Activated naive CD4-positive, alpha-beta T cell treated with anti-CD3 and anti-CD28 coated beads for 36 hours (primary cell): ENCODE measurements at places on chromosomes 16 and 17. TPM values are rescaled to one million over a fixed set of nuclear protein-coding genes. Genes with fewer than 3 reads are reported as not detected.
A peak's percentile ranks its signal among the peaks of the same experiment; 100 is the strongest.

DNA sequence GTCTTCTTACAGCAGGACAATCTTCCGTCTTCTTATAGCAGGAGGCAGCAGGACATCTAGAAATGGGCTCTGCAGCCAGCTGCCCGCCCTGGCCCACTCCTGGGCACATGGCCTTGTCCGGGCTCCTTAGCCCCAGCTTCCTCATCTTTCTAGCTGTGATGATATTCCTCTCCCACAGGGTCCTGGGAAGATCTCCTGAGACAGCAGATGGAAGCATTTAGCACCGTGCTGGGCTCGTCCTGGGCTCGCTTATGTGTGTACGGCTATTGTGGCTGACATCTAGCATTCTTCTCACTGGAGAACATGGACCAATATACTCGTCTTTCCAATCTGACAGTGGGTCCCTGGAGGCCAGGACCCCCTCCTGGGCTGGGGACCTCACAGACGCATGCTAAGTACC lies 48.5 kb downstream of the TIMM22 start:
- no peak overlapping the region for H3K4me3 ChIP-seq
- H3K27ac ChIP-seq: no peak overlapping the region
- DNase-seq: no peak

DNA sequence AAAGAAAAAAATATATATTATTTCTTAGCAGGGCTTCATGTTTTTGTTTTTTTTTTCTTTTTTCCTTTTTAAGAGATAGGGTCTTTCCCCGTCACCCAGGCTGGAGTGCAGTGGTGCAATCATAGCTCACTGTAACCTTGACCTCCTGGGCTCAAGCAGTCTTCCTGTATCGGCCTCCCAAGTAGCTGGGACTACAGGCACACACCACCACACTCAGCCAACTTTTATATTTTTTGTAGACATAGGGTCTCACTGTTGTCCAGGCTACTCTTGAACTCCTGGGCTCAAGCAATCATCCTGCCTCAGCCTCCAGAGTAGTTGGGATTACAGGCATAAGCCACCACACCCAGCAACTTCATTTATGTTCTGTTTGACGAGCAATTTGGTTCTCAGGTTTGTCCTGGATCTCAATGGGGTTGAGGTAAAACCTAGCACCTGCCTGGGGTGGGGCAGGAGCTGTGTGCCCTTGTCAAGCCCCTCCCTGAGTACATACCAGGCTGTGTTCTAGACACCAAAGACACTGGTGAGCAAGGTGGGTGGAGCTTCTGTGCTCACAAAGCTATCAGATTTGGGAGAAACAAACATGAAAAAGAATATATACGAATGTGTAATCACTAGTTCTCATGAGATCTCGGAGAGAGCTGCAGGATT lies 19.2 kb downstream of the GPT2 start:
- H3K27me3 ChIP-seq: no peaks in the 10 kb centered on the region
- H3K27ac ChIP-seq: no peak overlapping the region
- H3K4me3 ChIP-seq: no peak overlapping the region
- no peaks in the 10 kb centered on the region for H3K36me3 ChIP-seq
- no peaks in the 10 kb centered on the region for H3K4me1 ChIP-seq

DNA sequence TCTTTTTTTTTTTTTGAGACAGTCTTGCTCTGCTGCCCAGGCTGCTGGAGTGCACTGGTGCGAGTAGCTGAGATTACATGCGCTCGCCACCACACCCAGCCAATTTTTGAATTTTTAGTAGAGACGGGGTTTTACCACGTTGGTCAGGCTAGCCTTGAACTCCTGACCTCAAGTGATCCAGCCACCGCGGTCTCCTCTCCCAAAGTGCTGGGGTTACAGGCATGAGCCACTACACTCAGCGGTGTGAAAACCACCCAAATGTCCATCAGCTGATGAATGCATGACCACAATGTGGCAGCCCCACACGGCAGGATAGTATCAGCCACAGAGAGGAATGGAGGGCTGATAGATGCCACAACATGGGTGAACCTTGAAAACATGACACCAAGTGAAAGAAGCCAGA lies 2.1 kb downstream of the P2RX5 start:
- H3K27me3 ChIP-seq: no peaks in the 10 kb centered on the region
- peaks cover 16% of the 10 kb centered on the region for H3K36me3 ChIP-seq
- DNase-seq: peak; percentile 23
- peak overlapping the region; percentile 94 for H3K4me3 ChIP-seq

The GPR179 gene
- 0.02 TPM for total RNA-seq

The LRRC46 gene
- total RNA-seq: 0.31 TPM

The FAM234A gene
- 27.4 TPM for total RNA-seq

GRCh38 chr17:36978810-36979564 lies 30.2 kb downstream of the AATF start:
- peaks cover 37% of the 10 kb centered on the region for H3K4me1 ChIP-seq
- peaks cover 20% of the 10 kb centered on the region for H3K36me3 ChIP-seq
- no peaks in the 10 kb centered on the region for H3K27me3 ChIP-seq
- no peak overlapping the region for H3K27ac ChIP-seq
- H3K4me3 ChIP-seq: no peak overlapping the region
- no peak for DNase-seq

DNA sequence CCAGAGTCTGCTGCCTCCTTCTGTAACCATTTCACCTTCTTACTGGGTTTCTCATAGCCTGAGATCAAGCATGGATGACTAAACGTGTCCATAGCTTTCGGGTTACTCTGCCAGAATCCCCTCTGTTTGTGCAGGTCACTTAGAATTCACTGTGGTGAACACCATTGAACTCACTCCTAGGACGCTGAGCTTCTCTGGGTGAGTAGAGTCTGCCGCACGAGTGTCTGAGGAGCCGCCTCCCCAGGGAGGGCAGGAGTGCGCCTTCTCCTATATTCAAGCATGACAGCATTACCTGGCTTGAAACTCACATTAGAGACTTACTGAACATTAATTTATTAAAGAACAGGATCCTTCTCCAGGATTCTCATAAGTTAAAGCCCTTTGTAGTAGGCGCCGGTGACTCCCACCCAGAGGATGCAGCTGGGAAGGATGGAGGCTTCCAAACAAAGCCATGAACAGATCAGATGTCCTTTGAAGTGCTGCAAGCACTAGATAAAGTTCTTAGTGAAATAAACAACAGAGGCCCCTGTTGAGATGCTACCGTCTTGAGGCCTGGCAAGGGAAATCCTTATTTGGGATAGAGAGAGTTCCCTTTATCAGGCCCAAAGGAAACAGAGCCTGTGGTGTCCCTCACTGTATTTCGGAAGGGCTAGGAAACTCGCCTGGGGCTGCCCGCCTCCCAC lies 144.6 kb upstream of the PLCG2 start:
- H3K27me3 ChIP-seq: no peaks in the 10 kb centered on the region
- H3K27ac ChIP-seq: peak overlapping the region; percentile 96
- H3K4me3 ChIP-seq: no peak overlapping the region

DNA sequence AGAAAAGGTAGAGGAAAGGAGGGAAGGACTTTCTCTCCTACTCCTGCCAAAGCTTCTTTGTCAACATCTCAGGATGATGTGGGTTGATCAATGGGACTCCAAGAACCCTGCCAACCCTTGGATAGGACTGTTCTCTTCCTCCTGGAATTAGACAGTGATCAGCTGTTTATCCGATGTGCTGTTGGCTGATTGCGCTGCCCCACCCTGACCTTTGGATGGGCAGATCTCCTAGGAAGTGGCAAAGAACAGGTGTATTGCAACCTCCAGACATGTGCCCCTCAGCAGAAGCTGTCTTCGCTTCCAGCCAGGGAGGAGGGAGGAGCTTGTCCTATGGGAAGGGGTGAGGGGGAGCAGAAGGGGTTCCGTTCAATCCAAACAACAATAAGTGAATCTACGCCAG lies 30.5 kb downstream of the SLC5A11 start:
- H3K27me3 ChIP-seq: peaks cover 2% of the 10 kb centered on the region
- H3K4me1 ChIP-seq: no peaks in the 10 kb centered on the region
- DNase-seq: no peak
- H3K4me3 ChIP-seq: no peak overlapping the region
- H3K27ac ChIP-seq: no peak overlapping the region

The TADA2A gene
- 29.5 TPM for total RNA-seq

DNA sequence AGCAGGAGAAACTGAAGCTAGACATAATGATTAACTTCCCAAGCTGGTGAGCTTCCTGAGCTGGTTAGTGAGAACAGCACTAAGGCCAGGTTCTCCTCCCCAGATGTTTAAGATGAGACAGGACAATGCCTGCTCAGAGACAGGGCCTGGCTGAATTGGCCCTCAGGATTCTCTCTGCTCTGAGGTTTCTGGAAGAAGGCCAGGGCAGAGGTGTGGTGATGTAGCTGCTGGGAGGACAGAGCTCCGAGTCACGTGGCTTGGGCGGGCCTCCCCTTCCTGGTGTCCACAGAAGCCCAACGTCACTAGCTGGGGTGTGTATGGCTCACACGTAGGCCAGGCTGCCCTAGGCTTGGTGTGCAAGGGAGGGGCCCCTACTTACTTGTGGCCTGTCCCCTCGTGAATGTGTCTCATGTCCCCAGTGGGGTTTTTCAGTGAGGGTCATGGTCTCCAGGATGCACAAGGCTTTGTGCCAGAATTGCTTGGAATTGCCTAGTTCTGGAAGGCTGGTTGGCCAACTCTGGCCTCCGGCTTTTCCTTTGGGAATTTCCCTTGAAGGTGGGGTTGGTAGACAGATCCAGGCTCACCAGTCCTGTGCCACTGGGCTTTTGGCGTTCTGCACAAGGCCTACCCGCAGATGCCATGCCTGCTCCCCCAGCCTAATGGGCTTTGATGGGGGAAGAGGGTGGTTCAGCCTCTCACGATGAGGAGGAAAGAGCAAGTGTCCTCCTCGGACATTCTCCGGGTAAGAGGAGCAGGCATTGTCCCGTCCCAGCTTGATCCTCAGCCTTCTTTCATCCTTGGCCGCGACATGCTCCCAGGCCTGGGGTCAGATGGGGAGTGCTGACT lies 3.4 kb downstream of the NOD2 start:
- no peak overlapping the region for H3K4me3 ChIP-seq
- peaks cover 73% of the 10 kb centered on the region for H3K4me1 ChIP-seq
- H3K36me3 ChIP-seq: no peaks in the 10 kb centered on the region
- peak overlapping the region; percentile 34 for H3K27ac ChIP-seq

The FOXL1 gene
- total RNA-seq: not detected
